ENCODE measurements at places on chromosomes 2 and 18.

DNA sequence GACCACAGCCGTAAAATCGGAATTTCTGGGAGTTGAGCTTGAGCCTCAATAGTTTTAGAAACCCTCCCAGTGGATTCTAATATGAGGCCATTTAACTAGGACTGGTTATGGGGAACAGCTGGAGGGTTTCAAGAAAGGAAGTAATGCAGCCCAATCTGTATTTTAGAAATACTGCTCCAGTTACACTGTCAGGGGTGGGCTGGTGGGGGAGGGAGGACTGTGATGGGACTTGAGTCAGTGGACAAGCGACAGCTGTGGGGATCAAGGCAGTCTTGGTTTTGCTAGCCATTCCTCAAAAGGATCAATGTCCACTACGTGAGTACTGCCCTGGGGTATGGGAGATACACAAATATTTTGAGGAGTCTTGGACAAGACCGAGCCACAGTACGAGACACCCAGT lies 34.8 kb downstream of the ASB1 start:
- no peak for DNase-seq
- H3K36me3 ChIP-seq: no peaks in the 10 kb centered on the region
- H3K4me3 ChIP-seq: no peak overlapping the region
- H3K4me1 ChIP-seq: no peaks in the 10 kb centered on the region
- no peaks in the 10 kb centered on the region for H3K27me3 ChIP-seq
- no peak overlapping the region for H3K27ac ChIP-seq

GRCh38 chr2:217270485-217271121 lies 410.7 kb upstream of the TNP1 start:
- H3K36me3 ChIP-seq: no peaks in the 10 kb centered on the region
- peaks cover 13% of the 10 kb centered on the region for H3K4me1 ChIP-seq
- DNase-seq: no peak
- H3K4me3 ChIP-seq: no peak overlapping the region
- no peaks in the 10 kb centered on the region for H3K27me3 ChIP-seq
- H3K27ac ChIP-seq: no peak overlapping the region

DNA sequence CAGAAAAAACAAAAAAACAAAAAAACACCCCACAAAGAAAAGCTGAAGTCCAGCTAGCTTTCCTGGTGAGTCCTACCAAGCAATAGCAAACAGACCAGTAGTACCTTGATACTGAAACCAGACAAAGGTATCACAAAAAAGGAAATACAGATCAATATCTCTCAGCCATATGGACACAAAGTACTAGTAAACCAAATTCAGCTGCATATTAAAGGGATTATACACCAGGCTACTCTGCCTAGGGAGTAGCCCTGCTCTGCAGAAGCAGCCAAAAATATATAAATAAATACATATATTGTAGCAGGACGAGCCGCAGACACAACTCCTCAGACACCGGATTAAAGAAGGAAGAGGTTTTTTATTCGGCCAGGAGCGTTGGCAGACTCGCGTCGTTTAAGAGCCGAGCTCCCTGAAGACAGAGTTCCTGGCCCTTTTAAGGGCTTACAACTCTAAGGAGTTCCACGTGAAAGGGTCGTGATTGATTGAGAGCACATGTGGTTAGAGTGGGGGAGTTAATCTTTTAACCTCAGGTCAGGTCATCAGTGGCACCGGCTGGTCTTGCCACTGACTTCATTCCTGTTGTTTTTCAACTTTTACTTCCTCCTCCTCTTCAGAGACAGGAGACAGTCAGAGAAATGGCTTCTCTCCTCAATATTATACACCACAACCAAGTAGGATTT lies 38.4 kb upstream of the DTNB start:
- no peaks in the 10 kb centered on the region for H3K27me3 ChIP-seq
- DNase-seq: no peak
- no peak overlapping the region for H3K27ac ChIP-seq
- H3K4me3 ChIP-seq: no peak overlapping the region

DNA sequence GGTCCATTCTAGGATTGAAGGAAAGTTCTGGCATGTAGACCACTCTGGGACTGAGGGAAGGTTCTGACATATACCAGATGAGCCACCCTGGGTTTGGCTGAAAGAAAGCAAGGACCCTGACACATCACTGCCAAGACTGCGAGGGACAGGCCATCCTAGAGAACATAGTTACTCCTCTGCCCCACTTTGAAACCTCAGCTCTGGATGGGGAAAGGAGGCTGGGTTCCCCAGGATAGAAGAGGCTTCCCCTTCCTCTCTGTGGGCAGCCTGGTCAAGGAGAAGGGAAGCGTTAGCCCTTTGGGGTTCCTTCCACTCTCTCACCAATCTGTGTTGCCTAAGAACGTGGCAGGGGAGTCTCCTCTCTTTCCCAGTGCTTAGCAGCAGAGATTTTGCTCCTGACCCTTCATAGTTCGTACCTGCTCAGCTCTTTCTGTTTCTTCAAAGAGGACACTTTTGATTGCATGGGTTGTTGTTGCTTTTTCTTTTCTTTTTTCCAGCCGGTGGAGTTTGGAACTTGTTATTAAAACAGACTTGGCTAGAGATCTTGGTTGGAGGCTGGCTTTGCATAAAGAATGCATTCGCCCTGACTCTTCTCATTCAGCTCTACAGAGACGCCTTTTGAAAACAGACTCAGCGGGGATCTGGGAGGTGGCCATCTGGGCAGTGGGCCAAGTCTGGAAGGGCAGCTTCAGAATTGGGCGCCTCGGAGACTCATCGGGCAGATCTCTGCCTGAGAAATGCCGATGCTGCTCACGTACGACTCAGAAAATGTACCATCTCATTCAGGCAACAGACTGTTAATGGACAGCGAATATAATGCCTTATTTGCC lies 166.1 kb downstream of the CLIP4 start:
- no peaks in the 10 kb centered on the region for H3K36me3 ChIP-seq
- H3K4me1 ChIP-seq: no peaks in the 10 kb centered on the region
- no peak overlapping the region for H3K4me3 ChIP-seq
- no peak overlapping the region for H3K27ac ChIP-seq
- no peak for DNase-seq

- H3K27ac ChIP-seq: no peak overlapping the region
- no peak for DNase-seq
- no peaks in the 10 kb centered on the region for H3K27me3 ChIP-seq
- H3K4me3 ChIP-seq: no peak overlapping the region
- H3K4me1 ChIP-seq: peaks cover 30% of the 10 kb centered on the region
- no peaks in the 10 kb centered on the region for H3K36me3 ChIP-seq
These were observed 272.7 kb downstream of the SS18 start for GRCh38 chr18:25817546-25818237.

DNA sequence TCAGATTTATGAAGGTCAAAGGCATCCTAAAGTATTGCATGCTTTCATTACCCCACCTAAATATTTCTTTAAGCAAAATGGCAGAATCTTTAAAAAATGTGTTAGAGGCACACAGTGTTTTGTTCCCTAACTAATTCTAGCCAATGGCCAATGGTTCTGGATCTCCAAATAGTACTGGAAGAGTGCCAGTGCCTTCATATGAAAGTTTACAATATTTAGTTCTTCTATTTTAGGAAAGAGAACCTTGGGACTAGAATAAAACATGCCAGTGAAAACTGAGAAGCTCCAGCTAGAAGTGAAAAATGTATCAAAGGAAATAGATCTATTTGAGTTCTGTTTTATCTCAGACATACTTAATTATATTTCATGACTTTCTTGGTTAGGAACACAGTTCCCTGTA lies 37.1 kb downstream of the TACR1 start:
- no peaks in the 10 kb centered on the region for H3K4me1 ChIP-seq
- H3K27me3 ChIP-seq: no peaks in the 10 kb centered on the region
- H3K4me3 ChIP-seq: no peak overlapping the region
- DNase-seq: no peak
- H3K36me3 ChIP-seq: no peaks in the 10 kb centered on the region

- H3K4me1 ChIP-seq: peaks cover 6% of the 10 kb centered on the region
- H3K4me3 ChIP-seq: no peak overlapping the region
These were observed 24.9 kb downstream of the HJURP start for GRCh38 chr2:233829193-233830110.

- DNase-seq: no peak
- H3K27me3 ChIP-seq: no peaks in the 10 kb centered on the region
- H3K27ac ChIP-seq: no peak overlapping the region
- no peak overlapping the region for H3K4me3 ChIP-seq
- no peaks in the 10 kb centered on the region for H3K4me1 ChIP-seq
These were observed 242.6 kb downstream of the TTC32 start for GRCh38 chr2:19659024-19659792.

- H3K4me1 ChIP-seq: no peaks in the 10 kb centered on the region
- peaks cover 4% of the 10 kb centered on the region for H3K27me3 ChIP-seq
- no peak overlapping the region for H3K4me3 ChIP-seq
- no peak overlapping the region for H3K27ac ChIP-seq
- no peak for DNase-seq
These were observed 141.4 kb downstream of the KCTD1 start for GRCh38 chr18:26406854-26407517.

- no peak overlapping the region for H3K4me3 ChIP-seq
- no peaks in the 10 kb centered on the region for H3K36me3 ChIP-seq
- no peaks in the 10 kb centered on the region for H3K27me3 ChIP-seq
These were observed 439.7 kb downstream of the RND3 start for GRCh38 chr2:150047620-150048222.

DNA sequence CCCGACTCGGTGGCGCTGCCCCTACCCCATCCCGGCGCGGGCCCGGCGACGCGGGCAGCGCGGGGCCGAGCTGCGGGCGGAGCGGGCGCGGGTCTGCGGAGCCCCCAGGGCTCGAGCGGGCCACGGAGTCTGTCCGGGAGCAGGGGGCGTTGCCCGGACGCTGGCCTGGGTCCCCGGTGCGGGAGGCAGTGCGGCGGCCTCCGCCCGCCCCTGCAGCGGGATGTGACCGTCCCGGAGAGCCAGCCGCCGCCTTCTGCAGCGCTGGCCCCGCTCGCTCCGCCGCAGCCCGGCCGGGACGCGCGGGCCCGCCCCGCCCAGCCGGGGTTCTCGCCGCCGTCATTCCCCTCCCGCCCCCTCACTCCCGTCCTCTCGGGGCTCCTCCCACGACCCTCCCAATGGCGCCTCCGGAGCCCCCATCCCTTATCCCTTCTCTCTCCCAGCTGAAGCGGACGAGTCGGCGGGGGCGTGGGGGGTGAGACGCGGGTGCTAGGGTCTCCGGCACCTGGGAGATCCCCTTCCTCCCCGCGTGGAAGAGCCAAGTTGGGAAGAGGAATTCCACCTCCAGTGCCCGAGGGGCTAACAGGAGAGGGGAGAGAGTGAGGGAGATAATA lies at the start of gene FNDC4:
Gene FNDC4, minus strand, starts transcription at position 257 of the 611 bp plus-strand sequence. CDS start 521 bp downstream, outside the sequence.
- peak within 1 kb of the TSS; percentile 93 for H3K4me3 ChIP-seq
- H3K27me3 ChIP-seq: peaks cover 10% of the 10 kb centered on the region
- peak; percentile 62 for DNase-seq
- no peak within 1 kb of the TSS for H3K27ac ChIP-seq

- H3K36me3 ChIP-seq: no peaks in the 10 kb centered on the region
- H3K27ac ChIP-seq: no peak overlapping the region
- peaks cover 25% of the 10 kb centered on the region for H3K27me3 ChIP-seq
- H3K4me3 ChIP-seq: no peak overlapping the region
These were observed 6.7 kb downstream of the CHST9 start for GRCh38 chr18:27178424-27178823.

Data from neuronal stem cell (in vitro differentiated cells).